ENCODE measurements at places on chromosomes 2 and 18. TPM values are rescaled to one million over a fixed set of nuclear protein-coding genes. Genes with fewer than 3 reads are reported as not detected.

DNA sequence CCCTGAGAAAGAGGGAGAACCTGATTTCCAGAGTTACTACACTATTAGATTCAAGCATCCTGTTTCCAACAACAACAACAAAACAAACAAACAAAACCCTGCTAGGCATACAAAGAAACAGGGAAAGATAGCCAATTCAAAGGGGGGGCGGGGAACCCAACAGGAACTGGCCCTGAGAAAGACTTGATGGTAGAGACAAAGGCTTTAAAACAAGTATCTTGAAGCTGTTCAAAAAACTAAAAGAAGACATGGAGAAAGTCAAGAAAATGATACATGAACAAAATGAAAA is 147.1 kb downstream of the THADA start:
- no peak for DNase-seq

- DNase-seq, result no peak
Observed at GRCh38 chr2:100404411-100404810, 13.1 kb downstream of the CHST10 start.

- no peak for DNase-seq
Observed at GRCh38 chr2:242011167-242011513, 141.6 kb downstream of the RTP5 start.

DNA sequence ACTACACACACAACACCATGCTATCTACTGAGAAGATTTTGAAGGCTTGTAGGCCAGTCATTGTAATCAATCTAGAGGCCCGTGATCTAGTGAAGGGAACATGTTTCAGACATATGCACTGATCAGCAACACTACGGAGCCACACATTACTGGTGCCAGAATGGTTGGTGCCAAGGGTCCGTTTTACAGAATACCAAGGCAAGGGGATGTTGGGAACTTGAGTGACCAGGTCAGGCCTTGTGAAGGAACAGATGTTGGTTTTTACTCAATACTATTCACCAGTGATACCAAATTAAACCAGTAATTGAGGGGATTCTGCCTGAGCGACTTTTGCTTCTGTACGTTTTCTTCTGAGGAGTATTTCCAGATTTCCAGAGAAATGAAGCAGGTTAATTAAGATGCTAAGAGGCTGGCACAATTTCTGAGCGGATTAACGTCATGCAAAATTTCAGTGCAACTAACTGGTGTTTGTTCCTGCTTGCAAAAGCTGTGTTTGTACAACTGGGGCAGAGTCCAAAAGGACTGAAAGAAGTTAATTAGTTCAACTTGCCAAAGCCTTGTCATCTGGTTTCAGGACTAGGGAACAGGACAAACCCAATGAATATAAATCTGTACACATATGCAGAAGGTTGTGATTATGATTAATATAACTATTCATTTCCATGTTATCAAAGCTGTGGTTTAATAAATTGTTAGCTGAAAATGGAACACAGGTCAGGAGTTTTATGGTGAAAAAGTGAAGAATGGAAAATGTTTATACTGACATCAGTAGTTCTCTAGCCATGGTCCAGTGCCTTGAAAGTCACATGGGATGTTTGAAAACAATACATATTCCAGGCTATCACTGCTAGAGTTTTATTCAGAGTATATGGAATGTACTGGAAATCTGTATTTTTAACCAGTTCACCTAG is 432.1 kb upstream of the DCC start:
- DNase-seq, result no peak

DNA sequence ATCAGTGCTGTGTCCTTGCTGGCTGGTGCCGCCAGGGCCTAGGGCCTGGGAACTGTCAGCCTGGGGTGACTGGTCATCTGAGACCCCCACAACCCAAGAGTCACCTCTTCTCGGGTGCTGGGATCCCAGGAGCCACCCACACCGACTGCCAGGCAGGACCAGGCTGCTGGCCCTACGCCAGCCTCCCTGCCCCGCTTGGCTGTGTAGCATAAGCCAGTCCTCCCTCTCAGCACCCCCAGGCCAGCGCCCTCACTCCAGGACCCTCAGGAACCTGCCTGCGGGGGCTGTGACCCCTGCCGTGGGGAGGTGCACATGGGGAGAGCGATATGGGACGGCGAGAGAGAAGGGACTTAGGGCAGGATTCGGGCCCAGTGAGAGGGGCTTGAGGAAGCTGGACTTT is 9.5 kb downstream of the ARHGEF4 start:
- no peak for DNase-seq

- DNase-seq, result no peak
Observed at GRCh38 chr2:191690327-191690726, 12.4 kb downstream of the NABP1 start.

DNA sequence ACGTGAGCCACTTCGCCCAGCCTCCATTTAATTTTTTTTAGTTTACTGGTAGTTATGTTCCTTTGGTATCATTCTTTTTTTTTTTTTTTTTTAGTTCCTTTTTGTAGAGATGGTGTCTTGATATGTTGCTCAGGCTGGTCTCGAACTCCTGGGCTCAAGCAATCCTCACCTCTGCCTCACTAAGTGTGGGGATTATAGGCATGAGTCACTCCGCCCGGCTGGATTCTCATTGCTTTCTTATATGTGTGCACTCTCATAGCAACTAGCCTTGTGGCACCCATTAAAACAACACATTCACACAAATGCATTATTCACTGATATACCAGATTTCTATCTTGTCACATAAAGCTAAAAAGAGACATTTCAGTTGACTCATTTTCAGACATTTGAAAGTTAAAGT is 4.2 kb downstream of the TTC27 start:
- no peak for DNase-seq

DNA sequence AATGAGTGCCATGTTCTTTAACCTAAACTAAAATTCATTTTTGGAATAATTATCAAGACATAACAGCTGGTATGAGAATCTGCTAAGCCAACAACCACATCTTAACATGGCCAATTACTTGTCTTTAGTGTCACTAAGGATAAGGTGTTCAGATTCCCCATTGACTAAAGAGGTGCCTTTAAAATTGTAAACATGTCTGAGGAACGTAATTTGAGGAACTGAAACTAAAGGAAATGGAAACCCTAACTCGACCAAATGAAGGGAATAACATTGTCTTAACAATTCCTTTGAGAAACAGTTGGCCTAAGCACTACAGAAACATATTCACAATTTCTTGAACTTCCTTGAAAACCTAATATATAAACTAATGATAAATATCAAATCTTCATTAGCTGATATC is 355.4 kb upstream of the GULP1 start:
- DNase-seq, result no peak

GRCh38 chr2:193153576-193153975 is 958.8 kb upstream of the TMEFF2 start:
- DNase-seq, result no peak

DNA sequence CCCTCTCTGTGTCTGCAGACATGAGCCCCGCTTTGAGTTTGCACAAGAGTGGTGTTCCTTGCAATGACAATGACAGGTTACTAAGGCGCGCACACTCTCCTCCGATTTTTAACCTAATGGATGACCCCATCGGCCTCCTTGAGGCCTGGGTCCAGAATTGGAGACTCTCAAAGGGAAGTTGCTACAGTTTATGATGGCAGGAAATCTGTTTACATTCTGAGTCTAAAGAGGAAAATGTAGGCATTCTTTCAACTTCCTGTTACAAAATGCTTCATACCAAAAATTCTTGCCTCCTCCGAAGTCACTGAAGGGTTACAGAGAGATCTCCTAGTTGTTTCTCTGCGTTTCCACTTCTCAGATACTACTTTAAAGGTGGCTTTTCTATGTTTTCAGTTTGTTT is 225.3 kb upstream of the AGAP1 start:
- no peak for DNase-seq

DNA sequence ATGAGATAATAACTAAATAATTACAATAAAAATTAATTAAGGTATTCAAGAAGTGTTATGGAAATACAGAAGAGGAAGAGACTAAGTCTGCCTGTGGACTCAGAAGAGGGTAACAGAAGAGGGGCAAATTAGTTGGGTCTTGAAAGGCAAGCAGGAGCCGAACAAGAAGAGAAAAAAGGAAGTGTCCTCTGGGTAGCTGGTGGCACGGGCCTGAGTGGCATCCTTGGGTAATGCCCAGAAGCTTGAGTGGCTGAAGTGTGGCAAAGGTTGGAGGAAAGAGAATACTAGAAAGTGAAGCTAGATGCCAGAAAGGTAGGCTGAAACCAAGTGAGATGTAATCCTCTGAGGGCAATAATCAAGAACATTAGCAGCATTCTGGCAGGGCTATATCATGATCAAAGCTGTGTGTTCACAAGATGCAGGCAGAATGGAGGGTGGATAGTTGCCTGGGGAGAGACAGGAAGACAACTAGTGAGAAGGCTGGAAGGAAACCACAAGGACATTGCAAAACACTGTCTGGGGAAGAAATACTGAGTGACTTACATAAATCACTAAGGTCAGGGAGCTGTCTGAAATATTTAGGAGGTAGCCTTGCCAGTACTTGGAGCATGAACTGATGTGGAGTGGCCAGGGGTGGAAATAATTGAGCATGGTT is 16.2 kb downstream of the DOCK10 start:
- no peak for DNase-seq

The MEIS1 gene
- 0.80 TPM for total RNA-seq
